ENCODE measurements at places on chromosomes 1 and 21. TPM values are rescaled to one million over a fixed set of nuclear protein-coding genes. Genes with fewer than 3 reads are reported as not detected.

HUNK gene
- total RNA-seq: not detected

ISG15 gene
- 101 TPM for total RNA-seq

KHDRBS1 gene
- total RNA-seq: 162 TPM

C1orf53 gene
- 1.8 TPM for total RNA-seq

TBX19 gene
- total RNA-seq: 2.5 TPM

SLC9C2 gene
- not detected for total RNA-seq

TNFRSF8 gene
- 37.6 TPM for total RNA-seq

PGBD2 gene
- total RNA-seq: 9.1 TPM

SLC45A1 gene
- total RNA-seq: 0.86 TPM

CYP4B1 gene
- total RNA-seq: not detected

NTMT2 gene
- total RNA-seq: not detected

TTC34 gene
- 1.3 TPM for total RNA-seq

SERTAD4 gene
- total RNA-seq: not detected

SPRR2A gene
- total RNA-seq: not detected

TCP10L gene
- 0.70 TPM for total RNA-seq

GBP6 gene
- 0.36 TPM for total RNA-seq

ACOT11 gene
- 2.0 TPM for total RNA-seq

WNT4 gene
- total RNA-seq: not detected

SELL gene
- 517 TPM for total RNA-seq

TMEM82 gene
- total RNA-seq: not detected
